Natural killer cell treated with Interleukin-12 subunit alpha and Interleukin-12 subunit beta and Interleukin-15 and Interleukin-18, amount 100 ng/mL, for 72 hours (primary cell): ENCODE measurements at places on chromosomes 12 and 14.

DNA sequence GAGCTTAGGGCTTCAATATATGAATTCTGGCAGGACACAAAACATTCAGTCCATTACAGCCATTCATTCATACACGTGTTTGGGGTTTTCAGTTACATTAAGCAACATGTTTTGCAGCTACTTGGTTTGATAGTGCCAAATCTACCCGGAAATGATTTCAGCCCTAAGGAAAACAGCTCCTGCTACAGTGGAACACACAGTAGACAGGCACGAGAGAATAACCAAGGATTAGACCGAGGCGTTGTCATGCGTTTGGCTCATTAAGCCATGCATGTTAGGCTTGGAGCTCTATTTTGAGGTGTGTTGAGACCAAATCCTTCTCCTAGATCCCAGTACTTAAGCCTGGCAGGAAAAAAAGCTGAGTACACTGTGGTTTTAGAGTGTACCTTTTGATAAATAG lies 177.4 kb downstream of the PRKCH start:
- no peak for DNase-seq

- DNase-seq, result no peak
Measured at GRCh38 chr14:75806352-75806832, 145.3 kb downstream of the TTLL5 start.

- peak; percentile 92 for DNase-seq
Measured at GRCh38 chr12:15789220-15790171, at the start of gene EPS8. TSS of gene EPS8 (minus strand) at chr12:15789388. CDS start at chr12:15682951, 106,437 bp downstream.

- no peak for DNase-seq
Measured at GRCh38 chr12:77060883-77061240, 4.5 kb downstream of the E2F7 start.

DNA sequence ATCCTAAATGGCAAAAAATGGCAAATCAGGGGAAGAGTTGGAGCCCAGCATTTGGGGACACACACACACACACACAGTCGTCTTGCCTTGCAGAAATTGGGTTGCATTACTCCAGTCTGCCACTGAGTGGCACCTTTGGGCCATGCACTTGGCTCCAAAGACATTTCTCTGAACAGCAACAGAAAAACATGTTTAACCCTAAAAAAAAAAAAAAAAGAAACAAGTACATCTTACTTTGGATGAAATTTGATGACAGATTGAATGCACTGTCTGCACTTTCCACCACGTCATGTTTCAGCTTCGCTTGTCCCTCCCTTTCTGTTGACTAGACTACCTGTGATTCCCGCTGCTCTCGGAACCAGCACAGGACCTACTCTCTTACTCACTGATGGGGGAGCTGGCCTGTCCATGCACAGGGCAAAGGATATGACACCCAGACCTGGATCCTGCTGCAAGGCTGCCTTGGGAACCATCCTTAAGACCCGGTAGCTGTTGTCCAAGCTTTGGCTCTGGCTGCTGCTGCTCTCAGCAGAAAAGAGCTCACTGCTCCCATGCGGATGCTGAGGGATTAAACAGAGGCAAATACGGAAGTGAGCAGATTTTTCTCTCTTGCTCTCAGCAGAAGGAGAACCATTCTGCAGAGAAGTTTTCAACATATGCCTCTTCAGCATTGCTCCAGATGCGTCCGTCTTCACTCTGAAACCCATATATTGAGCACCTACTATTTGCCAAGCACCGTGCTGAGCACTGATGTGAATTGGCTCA lies 376.8 kb downstream of the DPF3 start:
- DNase-seq, result peak; percentile 70

DNA sequence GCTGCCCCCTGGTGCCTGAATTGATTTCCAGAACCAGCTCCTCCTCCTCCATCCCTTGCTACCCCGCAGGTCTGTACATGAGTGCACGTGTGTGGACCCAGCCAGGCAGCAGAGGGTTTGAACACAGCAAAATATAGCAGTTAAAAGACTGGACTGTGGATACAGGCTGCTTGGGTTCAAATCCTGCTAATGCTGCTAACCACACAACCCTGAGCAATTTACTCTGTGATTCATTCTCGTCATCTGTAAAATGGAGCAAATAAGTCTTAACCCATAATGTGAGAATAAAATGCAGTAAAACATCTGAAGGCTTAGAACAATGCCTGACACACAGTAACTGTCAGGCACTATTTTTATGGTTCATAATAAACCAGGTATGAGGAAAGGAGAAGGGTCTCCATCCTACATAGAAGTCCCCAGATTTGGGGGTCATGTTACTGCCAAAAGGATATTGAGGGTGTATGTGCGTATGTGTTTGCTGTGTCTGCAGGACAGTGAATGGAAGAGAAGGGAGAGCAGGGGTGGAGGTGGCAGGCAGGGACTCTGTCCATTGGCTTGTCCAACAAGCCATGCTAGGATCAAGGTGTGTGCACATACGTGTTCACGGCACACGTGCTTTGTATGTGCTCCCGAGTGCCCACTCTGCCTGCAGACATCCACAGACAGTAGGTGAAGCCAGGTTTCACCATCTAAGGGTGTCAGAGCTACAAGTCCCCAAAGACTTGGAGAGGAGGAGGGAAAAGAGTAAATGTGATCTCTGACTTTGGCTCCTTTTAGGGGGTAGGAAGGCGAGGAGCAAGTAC lies 1.5 kb upstream of the STAT6 start:
- DNase-seq, result no peak

DNA sequence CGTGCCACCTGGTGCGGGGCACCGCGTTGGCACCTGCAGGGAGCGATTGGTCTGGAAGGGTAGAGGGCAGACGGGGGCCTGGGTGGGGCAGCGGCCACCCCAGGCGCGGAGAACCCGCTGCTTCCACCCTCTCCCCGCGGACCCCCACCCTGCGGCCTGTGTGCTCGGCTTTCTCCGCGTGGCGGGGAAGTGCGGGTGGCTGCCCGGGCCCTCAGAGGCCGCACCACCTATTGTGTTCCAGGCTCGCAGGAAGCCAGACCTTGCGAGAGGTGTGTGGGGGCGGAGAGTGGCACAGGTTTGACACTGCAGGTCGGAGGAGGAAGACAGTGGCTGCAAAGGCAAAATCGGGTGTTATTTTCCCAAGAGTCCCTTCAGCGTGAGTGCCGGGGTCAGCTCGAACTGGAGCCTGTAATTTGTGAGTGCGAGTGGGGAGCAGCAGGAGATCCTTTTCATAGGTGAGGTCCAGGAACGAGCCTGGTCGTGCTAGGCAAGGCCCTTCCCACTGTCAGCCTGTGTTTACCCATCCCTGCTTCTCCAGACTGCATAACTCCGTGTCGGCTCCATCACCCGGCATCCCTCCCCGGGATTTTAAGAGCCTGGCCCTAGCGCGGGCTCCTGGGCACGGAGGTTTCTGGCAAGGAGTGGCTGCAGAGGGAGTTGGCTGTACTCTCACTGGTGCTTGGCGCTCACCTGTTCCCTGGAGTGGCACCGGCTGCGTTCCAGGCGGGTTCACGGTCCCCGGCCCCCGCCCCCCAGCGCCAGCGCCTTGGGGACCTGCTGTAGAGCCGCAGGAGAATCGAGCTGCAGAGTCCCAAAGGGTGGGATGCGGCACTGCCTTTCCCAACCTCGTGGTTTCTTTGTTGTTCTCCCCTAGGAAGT lies 935 bp downstream of the TBC1D30 start:
- no peak for DNase-seq

GRCh38 chr14:101113835-101114725 lies 210.6 kb upstream of the RTL1 start:
- DNase-seq, result no peak

GRCh38 chr14:54258382-54258781 lies 138.4 kb upstream of the CDKN3 start:
- DNase-seq, result no peak

DNA sequence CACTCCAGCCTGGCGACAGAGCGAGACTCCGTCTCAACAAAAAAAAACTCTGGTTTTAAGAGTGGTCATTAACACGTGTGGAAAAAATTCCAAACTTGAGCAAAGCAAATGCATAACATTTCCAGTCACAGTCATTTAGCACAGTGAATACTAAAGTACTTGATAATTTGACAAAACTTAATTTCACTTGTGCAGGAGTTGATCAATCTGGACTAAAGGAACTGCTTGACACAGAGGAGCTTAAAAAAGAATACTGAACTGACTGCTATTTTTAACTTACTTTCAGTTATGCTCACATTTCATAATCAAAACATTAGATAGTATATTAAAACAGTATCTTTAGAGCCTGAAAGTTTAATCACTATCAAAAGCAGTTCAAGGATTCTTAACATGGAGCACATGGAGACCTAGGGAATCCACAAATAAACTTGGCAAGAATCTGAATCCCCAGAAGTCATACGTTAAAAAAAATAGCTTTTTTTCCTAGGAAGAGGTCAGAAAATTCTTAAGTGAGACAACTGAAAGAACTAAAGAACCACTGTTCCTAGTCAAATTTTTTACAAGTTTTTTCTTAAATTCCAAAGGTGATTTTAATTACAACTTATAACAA lies 7.4 kb downstream of the UBE2N start:
- DNase-seq, result no peak

- no peak for DNase-seq
Measured at GRCh38 chr14:77104393-77104792, 6.3 kb downstream of the CIPC start.

DNA sequence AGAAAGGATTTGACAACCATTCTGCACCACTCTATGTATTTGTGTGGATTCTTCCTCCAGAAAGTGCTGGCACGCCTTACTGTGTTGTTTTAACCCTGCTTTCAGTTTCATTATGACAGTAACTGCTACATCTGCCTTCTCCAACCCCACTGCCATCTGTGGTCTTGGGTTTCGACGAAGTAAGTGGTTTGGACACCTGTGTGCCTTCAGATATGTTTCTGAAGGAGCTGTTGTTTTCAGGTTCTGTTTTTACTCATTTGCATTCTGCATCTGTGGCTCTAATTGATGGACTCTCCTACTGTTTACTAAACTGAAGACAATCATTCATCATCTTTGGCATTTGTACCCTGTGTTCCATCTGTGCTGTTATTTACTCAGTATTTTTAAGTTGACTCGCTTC lies 4.1 kb downstream of the TSHR start:
- DNase-seq, result peak; percentile 71
